ENCODE measurements at places on chromosomes 5 and 9.

- DNase-seq, result no peak
Observed at GRCh38 chr5:77086368-77086688, 757 bp downstream of the ZBED3 start.

GRCh38 chr5:167061695-167062094 lies 1229.8 kb upstream of the WWC1 start:
- no peak for DNase-seq

DNA sequence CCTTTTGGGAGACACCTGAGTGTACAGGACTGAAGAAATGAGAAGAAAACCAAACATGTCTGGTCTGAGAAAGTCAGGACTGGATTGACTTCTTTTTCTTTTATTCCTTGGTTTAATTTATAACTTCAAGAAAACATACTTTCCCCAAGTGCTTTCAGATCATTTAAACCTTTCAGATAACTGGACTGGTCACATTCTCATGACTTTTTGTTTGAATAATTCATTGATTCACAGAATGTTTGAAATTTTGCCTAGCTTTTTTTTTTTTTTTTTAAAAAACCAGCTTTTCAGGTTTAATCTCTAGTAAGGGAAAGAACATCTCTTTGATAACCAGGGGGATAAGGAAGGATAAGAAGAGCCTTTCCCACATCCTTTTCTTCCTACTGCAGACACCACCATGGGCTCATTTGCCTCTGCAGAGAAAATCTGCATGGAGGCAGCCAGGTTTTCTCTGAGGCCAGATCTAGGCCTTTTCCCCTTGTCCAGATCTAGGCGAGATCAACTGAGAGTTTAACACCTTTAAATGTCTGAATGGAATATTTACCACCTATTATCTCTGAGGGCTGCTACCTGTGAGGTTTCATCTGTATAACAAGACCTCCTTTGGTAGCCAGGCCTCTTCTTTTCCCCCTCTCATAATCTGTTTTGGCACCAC lies 45.0 kb upstream of the SLC28A3 start:
- no peak for DNase-seq

- peak; percentile 28 for DNase-seq
Observed at GRCh38 chr5:76303921-76304320, 99.2 kb upstream of the IQGAP2 start.

GRCh38 chr5:14168144-14168792 lies 25.1 kb downstream of the TRIO start:
- DNase-seq, result no peak

- peak; percentile 10 for DNase-seq
Observed at GRCh38 chr5:153964880-153965645, 73.6 kb downstream of the FAM114A2 start.

Measured in CD4-positive, alpha-beta T cell treated with Interferon gamma for 1 hour (primary cell).